ENCODE measurements at places on chromosomes 2 and 18.

DNA sequence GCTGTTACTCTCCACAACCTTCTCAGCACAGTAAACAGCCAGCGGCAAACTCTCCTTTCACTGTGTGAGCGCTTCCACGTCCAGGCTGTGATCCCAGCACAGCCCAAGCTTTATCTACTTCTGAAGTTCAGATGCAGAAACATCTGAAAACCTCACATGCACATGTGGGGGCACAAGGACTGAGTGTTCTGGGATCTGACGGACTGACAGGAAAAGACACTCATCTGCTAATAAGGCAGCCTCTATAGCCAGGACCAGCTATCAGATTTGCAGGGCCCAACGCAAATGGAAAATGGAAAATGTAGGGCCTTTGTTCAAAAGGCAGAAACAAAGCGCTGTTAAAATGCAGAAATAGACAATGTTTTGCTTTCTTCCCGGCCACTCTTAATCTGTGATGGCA is 133.8 kb upstream of the ARHGAP28 start:
- peak; percentile 26 for DNase-seq

DNA sequence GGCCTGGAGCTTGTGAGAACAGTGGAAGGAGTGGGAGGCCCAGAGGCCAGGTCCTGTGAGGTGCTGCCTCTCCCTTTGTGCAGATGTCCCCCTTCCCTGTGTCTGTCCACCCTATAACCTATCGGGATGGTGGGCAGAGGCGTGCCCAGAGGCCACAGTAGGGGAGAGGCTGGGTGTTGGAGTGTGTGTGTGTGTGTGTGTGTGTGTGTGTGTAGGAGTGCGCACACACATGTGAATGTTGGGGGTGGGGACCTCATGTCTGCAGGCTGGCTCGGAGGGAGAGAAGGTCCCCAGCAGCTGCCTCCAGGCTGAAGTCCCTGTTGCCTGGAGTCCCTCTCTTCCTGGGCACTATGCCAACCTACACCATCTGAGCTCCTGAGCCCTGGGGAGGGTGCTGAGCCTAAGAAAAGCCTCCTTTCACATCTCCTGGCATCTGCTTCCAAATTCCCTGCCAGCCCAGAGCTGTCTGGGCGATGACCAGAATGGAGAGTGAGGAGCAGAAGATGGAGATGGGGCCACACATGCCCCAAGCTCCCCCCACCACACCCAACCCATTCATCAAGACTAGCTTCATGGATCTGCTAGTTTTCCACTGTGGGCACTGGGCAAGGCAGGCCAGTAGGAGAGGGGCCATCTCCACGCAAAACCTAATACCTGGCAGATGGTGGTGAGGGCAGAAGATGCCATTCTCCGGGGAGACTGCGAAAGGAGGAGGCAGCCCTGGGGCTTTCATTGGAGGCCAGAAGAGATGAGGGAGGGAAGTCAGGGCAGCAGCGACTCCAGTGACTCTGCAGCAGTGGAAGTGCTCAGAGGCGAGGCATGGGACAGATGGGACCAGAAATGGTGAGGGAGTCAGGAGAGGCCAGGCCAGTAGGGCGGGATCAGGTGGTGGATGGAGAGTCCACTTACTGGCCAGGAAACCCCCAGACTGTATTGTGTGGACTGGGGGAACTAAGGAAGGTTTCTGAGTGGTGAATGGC is 20.3 kb downstream of the KCNK3 start:
- DNase-seq: peak; percentile 20

GRCh38 chr18:55109818-55110414 is 150.7 kb upstream of the CCDC68 start:
- no peak for DNase-seq

DNA sequence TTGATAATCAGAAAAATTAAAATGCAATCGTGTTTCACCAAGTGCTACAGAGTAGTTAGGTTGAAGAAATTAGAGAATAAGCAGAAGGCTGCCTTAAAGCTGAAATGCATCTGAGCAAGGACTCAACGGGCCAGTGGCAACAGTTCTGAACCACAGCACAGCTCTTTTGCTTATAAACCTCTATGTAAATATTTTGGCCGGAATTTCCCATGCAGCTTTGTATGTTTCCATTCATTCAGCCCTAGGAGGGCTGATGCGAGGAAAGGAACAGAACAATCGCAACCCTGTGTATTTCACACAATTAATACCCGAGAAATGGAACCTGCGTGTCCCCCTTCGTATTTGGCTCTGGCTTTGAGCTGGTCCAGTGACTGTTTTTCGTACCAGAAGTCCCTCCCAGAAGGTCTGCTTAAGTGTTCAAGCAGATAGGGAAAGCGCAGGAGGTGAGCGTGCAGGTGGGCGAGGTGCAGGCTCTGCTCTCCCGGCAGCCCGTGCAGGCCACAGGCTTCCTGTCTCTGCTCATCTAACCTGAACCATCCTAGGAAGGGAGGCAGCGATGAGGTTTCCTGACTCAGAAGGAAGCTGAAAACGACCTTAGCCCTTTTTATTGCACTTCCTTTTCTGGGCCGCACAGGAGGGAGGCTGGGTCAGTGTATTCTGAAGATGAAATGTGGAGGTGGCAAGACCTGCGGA is 67.3 kb downstream of the ASB1 start:
- no peak for DNase-seq

- DNase-seq: no peak
Observed at GRCh38 chr2:53018825-53019425, 748.7 kb upstream of the CHAC2 start.

DNA sequence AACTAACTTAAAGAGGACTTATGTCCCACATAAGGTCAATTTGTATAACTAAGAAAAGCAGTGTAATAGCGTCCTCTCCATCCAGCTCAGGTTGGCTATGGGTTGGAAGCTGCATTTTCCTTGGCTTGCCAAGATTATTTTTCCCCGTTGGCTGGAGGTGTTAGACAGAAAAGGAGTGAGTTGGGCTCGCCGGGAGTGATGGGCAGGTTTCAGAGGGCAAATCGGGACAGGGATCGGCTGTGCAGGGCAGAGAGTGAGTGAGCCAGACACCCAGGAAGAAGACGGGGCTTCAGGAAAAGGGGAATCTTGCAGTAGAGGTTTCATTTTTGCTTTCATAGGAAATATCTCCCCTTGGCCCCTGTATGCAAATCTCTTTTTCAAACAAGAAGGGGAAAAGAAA is 41.5 kb upstream of the MAP3K20 start:
- no peak for DNase-seq

DNA sequence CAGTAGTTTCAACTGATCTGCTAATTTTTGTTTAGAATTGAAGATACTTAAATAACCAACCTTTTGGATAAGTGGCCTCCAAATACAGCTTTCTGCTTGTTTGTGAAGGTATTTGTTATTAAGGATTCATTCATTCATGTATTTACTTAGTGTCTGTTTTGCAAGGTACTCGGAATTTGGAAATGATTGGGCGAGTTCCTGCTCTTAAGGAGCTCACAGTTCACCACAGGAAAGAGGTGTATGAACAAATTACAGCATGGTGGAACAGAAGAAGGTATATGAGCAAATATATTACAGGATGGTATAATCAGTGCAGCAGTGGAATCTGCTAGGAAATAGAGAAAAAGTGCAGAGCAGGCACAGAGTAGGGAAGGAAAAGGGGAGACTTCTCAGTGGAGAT is 4.5 kb downstream of the ACSL3 start:
- no peak for DNase-seq

Measured in amygdala (tissue), 56 donors.